ENCODE measurements at places on chromosomes 1 and 21.

GRCh38 chr1:170510163-170510562, 21.8 kb upstream of the GORAB start:
- DNase-seq = no peak

GRCh38 chr1:98849969-98850636, 154.6 kb downstream of the PLPPR5 start:
- no peak for DNase-seq

DNA sequence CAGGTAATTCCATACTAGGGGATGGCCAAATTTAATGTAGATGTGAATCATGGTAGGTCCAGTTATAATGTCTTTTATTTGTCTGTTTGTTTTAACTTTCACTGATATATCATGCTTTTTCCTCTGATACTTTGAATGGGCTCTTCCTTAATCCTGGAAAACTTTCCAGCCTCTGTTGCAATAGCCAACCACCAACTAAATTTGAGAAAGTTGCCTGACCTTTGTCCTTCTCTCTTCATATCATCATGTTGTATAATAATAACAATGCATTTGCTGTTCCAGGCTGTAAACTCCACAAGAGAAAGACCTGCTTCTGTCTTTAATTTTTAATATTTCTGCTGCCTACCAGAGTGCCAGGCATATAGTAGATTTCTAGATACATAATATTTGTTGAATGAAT, 146.1 kb downstream of the HMCN1 start:
- DNase-seq = no peak

DNA sequence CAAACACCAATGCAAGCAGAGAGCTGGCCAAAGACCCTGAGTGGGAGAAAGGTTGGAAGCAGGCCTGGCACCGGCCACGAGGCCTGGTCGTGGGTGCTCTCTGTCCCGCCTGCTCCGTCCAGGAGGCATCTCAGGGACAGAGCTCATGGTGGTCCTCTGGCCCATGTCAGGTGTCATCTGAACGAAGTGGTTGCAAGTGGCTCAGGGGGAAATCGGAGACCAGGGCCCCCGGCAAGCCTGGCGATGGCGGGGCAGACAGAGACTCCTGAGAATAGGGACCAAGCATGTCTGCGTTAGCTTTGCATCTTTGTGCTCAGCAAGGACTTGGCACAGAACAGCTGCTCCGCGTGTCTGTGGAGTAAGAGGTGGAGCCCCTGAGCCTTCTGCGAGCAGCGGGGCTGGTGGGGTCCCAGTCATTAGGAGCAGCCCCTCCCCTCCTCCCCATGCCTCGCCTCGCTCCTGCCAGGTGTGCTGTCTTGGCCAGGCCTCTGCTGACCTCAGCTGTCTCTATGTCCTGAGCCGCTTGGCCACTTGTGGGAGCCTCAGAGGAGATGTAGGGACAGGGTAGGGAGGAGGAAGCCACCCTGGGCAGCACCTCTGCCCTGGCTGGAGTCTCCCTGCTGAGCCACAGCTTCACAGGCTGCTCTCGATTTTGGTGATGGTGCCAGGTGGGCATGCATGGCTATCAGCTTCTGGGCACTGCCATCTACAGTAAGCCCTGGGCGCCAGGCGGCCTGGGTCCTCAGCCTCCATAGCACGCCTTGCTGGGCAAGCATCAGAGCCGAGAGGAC, 362.9 kb upstream of the VAMP3 start:
- no peak for DNase-seq

DNA sequence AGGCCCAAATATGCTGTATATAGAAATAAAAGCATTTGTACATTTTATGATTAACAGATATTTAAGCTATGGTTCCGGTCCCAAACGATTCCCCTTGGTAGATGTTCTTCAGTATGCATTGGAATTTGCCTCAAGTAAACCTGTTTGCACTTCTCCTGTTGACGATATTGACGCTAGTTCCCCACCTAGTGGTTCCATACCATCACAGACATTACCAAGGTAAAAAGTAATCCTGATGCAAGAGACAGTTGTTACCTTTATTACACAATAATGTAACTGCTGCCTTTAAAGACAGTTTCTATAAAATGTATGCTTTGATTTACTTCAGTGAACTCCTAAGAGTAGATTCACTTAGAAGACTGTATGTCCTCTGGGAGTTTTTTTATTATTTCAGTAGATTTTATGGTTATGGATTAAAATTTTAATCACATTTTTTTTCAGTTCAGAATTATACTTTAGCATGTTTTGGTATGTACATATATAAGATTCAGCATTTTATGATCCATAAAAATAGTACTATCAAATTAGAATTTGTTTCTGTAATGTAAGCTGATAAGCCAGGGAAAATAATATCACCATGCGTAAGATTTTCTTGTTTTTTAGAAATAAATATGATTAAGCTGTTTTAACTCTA, 96.5 kb downstream of the USP25 start:
- peak; percentile 60 for DNase-seq

DNA sequence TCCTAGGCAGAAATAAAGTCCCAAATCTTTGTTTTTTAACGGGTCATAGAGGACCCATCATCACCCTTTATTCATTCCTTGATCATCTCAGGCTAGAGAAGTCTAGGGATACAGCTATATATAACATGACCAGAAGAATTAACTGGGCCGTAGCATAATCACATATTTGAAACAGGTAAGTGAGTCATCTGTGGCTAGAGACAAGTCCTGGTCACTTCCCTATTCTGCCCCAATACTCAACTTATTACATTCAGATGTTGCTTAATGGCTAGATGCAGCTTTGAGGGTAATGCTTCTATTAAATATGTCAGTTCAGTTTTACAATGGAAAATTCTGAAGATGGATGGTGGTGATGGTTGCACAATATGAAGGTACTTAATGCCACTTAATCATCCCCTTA, 47.0 kb downstream of the EXO1 start:
- no peak for DNase-seq

GRCh38 chr1:27203946-27204345, 30.5 kb upstream of the WDTC1 start:
- no peak for DNase-seq

Measured in CD4-positive, alpha-beta T cell treated with Interleukin-12 subunit alpha and Interleukin-12 subunit beta, for 1 hour (primary cell).